ENCODE measurements at places on chromosomes 1 and 21. TPM values are rescaled to one million over a fixed set of nuclear protein-coding genes. Genes with fewer than 3 reads are reported as not detected.
A peak's percentile ranks its signal among the peaks of the same experiment; 100 is the strongest.

- DNase-seq, result no peak
These were observed 7.0 kb downstream of the BCAN start for GRCh38 chr1:156648951-156649350.

Gene LRRC71
- total RNA-seq, result not detected

Gene S100A1
- total RNA-seq, result 6.0 TPM

GRCh38 chr21:43982489-43983078 is 29.5 kb upstream of the TRAPPC10 start:
- no peak for DNase-seq

- no peak for DNase-seq
These were observed 13.3 kb downstream of the AKNAD1 start for GRCh38 chr1:108843390-108844137.

Gene AKNAD1
- not detected for total RNA-seq

GRCh38 chr1:171663854-171664575 is 11.5 kb upstream of the MYOC start:
- DNase-seq, result no peak

Gene PADI2
- 1.6 TPM for total RNA-seq

DNA sequence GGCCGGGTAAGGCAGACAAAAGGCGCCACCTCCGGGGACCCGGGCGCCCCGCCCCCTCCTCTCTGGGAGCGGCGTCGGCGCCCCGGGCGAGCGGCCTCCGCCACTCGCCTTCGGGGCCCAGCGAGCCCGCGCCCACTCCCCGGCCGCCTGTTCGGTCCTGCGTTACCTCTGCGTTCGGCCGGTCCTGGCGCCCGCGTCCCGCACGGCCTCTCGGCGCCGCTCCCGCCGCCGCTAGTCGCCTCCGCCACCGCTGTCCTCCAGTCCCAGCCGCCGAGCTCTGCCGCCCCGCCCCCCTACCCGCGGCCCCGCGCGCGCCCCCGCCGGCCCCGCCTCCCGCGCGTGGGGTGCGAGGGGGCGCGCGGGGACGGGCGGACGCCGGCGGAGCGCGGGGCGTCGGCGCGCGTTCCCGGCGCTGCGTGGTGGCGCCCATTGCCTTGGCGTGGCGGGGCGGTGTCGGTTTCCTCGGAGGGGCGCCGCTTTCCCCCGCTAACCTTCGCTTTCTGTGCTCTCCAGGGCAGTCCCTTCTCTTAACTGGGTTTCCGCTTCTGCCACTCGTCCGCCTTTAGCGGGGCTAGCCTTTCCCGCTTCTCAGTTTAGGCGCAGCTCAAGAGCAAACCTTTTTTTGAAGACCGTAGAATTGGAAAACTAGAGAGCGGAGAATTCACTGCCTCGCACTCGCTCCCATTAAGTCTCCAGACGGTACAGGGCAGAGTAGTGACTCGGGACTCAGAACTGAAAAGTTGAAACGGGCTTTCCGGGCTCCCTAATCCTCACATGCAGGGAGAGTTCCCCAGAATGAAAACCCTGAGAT is at the start of gene HP1BP3:
TSS of gene HP1BP3 (minus strand) at position 279 of the 811 bp plus-strand sequence. CDS start 6,867 bp downstream, outside the sequence.
- DNase-seq, result no peak

DNA sequence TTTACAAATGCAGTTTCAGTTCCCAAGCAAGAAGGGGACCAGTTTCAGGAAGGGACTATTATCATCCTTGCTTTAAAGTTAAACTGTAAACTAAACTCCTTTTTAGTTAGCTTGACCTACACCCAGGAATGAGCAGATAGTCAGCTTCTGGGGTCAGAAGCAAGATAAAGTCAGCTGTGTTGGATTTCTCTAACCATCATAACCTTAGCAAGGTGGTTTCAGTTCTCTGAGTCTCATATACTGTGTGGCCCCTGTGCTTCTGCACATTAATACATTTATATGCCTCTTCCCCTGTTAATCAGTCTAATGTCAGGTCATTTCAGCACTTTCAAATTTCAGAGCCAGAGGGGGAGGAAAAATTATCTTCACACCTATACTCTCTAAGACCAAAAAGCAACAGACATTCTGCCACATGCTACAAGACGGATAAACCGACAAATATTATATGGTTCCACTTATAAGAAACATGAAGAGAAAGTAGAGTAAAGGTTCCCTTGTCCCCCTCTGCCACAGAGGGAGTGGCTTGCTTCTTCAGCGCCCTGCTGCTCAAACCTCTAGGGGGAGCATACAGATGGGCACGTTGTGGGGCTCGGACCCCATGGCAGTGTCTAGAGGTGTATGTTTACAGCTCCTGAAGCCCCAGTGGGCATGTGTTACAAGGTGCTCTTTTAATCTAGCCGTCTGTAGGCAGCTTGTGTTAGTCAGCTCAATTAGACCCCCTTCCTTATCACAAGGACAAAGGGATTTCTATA is 89.1 kb downstream of the SMYD3 start:
- no peak for DNase-seq

Gene OR2T11
- total RNA-seq, result not detected

Gene SV2A
- 0.65 TPM for total RNA-seq

Gene PDC
- not detected for total RNA-seq

Gene LDLRAD1
- total RNA-seq, result not detected

Gene WNT2B
- total RNA-seq, result 13.6 TPM

- DNase-seq, result no peak
These were observed 21.0 kb downstream of the ZNF281 start for GRCh38 chr1:200388791-200389190.

- no peak for DNase-seq
These were observed at the start of gene S100A13 for GRCh38 chr1:153626904-153627714. TSS of gene S100A13 (minus strand) at chr1:153627505. CDS start at chr1:153626472, 1,033 bp downstream.

GRCh38 chr21:44875316-44875700 is 1.8 kb upstream of the PTTG1IP start:
- no peak for DNase-seq

- no peak for DNase-seq
These were observed 35.4 kb upstream of the CITED4 start for GRCh38 chr1:40897513-40897912.

- peak; percentile 20 for DNase-seq
These were observed 49.5 kb upstream of the SLC19A1 start for GRCh38 chr21:45591619-45592207.

DNA sequence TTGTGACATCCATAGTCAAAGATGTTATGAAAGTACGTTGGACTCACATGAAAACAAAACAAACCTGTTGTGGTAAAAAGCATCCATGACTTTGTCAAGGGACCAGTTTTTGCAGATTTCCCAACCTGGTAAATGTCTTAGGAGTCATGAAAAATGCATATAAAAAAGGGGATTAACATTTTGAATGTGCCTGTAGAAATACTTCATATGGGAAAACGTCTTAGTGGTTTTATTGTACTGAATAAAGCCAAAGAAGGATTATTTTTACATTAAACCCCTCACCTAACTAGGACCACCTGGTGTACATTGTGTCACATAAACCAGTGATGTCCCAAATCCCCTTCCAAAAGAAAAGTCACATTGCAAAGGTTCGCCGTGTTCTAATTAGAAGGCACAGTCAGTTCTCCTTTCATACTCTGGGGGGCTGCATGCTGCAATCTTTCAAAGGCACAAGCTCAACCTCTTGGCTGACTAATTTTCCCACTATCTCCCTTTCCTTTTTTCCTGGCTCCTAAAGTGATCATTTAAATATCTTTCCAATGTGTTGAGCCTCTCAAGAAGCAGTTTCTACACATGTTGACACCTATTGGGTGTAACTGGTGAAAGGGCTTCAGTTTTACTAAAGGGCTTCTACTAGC is 119.8 kb upstream of the SPAG17 start:
- DNase-seq, result no peak

Gene TARDBP
- total RNA-seq, result 171 TPM

GRCh38 chr1:225626698-225627097 is 26.2 kb downstream of the ENAH start:
- DNase-seq, result no peak

GRCh38 chr1:26541816-26542711 is 12.5 kb downstream of the RPS6KA1 start:
- peak; percentile 78 for DNase-seq

DNA sequence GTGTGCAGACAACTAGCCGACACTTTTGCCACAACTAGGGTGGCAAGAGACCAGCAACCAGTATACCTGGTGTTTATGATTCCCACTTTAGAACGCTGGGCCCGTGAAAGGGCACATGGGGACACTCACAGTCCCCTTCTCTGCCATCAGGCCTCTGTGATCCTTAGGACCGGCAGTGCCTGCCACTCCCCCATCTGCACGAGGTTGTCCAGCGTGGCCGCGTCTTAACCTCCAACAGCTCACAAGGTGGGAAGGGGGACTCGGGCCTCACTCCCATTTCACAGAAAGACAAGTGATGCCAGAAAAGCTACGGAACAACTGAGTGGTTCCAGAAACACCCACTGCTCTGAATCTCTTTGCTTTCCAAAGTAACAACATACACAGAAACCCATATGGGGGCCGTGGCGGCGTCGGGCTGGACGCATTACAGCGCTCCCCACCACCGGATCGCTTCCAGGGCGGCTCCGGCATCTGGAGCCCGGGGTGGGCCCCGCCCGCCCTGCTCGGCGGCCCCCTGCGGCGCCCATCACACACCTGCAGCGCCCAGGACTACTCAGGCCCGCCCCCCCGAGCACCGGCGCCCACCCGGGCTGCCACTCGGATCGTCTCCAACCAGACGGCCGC is 1.0 kb downstream of the ZNF496 start:
- no peak for DNase-seq

DNA sequence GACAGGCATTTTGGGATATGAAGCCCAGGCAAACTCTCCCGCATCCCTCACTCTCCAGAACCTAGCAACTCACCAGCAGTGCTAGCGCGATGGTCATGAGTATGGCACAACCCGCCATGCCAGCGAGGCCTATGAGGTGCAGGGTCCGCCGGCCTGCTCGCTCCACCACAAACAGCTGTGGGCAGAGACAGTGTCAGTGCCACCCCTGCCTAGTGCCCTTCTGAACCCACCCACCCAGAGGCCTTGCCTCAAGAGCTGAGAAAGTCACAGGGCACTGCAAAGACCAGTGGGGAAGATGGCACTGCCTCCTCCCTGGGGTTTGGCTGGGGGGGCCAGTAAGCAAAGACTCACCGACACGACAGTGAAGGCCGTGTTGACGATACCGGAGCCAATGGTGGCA is 29.8 kb downstream of the SLC2A1 start:
- no peak for DNase-seq

Gene ANKRD35
- total RNA-seq, result 2.1 TPM

Gene IL23R
- not detected for total RNA-seq

DNA sequence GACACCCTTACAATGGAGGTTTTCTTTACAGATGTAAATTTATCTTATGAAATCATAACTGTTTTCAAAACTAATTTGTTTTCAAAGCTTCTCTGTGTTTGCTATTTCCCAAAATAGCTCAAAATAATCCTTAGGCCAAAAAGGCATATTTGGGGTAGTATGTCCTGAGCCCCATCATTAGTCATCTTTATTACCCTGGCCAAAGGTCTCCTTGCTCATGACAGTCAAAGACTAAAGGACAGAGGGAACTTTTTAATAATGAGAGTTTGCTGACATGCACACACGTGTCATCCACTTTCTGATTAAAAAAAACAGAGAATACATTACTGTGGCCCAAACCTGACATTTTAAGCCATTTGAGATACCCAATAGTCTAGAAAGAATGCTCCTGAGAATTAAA is 221.9 kb upstream of the DUSP10 start:
- DNase-seq, result no peak

- no peak for DNase-seq
These were observed 47.6 kb upstream of the RAP1A start for GRCh38 chr1:111571987-111572386.

DNA sequence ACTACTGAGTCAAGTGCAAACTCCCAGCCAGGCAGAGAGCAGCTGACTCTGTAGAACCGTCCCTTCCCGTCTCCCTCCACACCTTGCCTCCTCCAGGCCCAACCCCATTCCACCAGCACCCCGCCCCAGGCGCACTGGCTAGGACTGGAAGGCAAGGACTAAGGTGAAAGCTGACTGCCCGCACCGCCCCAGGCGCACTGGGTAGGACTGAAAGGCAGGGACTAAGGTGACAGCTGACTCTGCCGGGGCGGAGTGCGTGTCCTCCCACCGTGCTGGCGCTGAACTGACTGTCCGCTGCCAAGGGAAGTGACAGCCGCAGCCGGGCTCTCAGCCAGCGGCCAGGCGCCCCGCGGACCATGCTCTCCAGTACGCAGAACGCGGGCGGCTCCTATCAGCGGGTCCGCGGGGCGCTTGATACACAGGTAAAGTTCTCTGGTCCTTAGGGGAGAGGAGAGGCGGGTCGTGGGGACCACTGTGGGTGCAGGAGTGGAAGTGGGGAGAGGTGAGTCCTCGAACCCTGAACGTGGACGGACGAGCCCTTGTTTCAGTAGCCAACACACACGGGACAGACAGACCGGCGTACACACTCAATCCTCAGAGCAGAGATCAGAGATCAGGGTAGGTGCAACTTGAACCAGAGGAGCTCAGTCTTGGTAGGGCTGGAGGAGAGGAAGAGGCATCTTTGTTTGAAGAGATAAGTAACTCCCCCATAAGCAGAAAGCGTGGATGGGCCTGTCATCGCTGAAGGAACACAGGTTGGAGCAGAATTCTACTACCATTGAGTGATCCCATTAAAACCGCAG is 58.0 kb downstream of the RBM11 start:
- peak; percentile 23 for DNase-seq

Gene ST6GALNAC3
- 34.0 TPM for total RNA-seq

DNA sequence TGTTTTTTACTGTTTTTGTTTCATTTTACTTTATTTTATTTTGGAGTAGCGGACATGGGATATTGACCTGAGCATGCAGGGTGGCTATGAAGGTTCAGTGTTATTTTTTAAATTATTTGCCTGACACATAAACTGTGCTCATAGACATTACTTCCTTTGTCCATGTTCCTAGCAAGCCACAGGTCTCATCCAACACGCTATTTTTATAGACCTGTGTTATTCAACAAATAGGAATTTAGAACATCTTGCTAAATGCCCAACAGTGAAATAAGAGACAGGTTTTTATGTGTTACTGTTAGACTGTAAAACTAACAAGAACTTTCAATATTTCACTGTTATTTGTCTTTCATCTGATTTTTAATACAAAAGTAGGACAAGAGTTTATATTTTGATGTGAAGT is 756.4 kb downstream of the KCNT2 start:
- DNase-seq, result no peak

DNA sequence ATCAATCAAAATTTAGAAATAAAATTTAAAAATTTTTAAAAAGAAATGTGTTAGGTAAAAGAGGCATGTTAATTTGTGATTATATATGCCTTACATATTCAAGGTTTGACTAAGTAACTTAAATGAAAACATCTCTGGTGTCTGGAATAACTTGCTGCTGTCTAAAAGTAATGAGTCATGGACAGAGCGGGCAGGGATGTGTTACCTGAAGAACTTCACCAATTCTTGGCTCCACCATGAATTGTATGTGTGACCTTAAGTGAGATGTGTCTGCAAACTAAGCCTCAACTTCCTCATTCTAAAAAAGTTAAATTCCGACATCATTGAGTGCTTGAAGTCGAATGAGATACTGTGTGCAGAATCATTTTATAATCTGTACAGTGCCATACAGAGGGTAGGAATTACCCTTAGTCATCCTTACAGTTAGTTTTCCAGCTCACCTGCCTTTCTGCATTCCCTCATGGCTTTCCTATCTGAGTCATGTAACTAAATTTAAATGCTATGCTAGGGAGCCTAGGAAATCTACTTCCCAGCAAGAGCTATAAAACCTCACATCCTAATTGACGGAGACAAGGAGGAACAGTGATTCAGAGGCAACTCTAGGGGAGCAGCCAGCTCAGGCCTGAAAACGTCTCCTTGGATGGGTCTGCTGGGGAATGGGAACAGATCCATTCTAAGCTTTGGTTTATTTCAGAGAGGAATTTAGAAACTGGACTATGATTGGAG is 100.7 kb upstream of the TSPAN2 start:
- no peak for DNase-seq

- DNase-seq, result no peak
These were observed 84.6 kb downstream of the VPS13D start for GRCh38 chr1:12314333-12314903.

Measured in omental fat pad (tissue), 4 donors.